ENCODE measurements at places on chromosomes 4 and X.

GRCh38 chrX:14476205-14476604, 53.1 kb upstream of the GLRA2 start:
- DNase-seq, result no peak

GRCh38 chr4:82900066-82900410, 497 bp upstream of the THAP9 start:
- no peak for DNase-seq

GRCh38 chr4:108171339-108172230, 2.9 kb upstream of the LEF1 start:
- no peak for DNase-seq

DNA sequence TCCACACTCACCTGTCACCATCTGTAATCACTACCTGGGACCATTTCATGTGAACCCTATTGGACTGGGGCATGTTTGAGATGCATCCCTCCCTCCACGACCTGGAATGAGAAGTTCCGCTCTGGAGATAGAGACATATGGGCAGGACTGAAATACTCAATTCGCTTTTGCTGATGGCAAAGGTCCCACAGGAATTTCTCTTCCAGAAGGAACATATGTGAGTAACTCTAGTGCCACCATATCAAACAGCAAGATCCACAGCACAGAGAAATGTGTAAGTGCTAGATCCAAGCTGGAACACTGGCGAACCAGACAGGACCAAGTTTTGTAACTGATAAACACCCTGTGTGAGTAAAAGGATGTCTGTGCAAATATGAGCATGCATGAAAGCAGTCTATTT, 43.9 kb downstream of the SEL1L3 start:
- no peak for DNase-seq

- DNase-seq, result no peak
Observed at GRCh38 chrX:45505214-45505613, 304.5 kb upstream of the DIPK2B start.

GRCh38 chrX:101383679-101384205, 2.2 kb downstream of the BTK start:
- no peak for DNase-seq

DNA sequence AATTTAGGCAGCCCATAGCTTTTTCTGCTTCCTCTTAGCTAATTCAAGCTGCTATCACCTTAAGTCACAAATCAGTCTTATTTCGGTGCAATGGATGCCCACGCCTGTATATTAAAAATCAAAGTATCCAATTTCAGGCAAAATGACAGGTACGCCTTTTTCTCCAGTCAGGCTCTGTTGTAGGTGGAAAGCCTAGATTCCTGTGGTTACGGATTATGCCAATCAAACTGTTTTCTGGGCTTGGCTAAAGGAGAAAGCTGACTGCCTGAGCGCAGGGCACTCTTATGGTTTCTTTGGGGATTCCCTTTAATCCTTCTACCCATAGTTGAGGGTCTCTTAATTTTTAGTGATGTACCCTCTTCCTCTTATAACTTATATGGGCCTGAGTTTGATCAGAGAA, 550.5 kb downstream of the PDHA2 start:
- DNase-seq, result peak; percentile 35

DNA sequence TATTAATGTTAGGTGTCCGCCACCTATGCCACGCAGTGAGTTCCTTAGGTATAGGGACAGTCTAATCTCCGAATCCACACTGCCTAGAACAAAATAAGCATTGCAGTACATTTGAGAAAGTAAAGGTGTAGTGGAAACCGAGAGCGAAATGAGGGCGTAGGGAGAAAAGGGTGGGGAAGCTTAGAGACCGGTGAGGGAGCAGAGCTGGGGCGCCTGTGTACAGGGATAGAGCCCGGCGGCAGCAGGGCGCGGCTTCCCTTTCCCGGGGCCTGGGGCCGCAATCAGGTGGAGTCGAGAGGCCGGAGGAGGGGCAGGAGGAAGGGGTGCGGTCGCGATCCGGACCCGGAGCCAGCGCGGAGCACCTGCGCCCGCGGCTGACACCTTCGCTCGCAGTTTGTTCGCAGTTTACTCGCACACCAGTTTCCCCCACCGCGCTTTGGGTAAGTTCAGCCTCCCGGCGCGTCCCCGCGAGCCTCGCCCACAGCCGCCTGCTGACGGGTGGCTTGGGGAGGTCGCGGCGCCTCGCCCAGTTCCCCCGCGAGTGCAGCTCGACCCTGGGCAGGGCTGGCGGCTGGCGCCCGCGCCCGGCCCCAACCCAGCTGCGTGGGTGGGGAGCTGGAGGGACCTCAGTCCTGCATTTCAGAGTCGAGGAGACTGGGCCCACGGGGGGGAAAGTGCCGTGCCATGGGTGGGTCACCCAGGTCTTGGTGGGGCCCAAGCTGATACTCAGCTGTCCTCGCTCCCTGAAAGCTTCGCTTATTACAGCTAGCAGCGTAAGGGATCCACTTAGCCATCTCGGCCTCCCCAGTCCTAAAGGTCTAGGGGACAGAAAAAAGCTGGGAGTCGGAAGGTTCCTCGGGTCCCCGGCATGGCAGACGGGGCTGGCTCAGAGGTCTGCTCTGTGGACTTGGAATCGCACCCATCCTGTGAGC, at the start of gene ANXA3:
ANXA3 (plus strand) TSS at position 351 of the 932 bp plus-strand sequence. CDS start 2,704 bp downstream, outside the sequence.
- DNase-seq, result peak; percentile 51

DNA sequence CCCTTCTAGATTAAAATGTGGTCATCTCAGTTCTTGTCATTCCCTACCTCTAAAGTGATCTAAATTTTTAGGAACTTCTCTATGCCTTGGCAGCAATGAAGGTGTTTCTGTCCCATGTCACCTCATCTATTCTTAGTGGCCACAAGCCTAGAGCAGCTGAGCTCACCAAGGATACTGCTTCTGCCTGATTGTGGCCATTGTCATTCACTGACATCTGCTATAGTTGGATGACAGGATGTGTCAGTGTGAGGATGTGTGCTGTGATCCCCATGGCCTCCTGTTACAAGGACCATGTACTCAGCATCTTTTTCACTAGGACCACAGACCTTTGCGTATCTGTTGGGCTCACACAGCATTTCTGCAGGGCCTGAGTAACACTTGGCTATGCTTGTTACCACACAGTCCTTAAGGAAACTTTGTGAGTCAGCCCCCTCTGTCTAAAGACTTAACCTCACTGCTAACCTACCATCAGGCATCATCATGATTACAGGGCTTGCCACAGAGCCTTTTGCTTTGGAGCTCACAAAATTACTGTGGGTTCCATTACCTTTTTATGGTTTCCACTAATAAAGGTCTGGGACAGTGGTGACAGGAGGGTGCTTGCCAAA, 421.0 kb downstream of the ADAM29 start:
- DNase-seq, result no peak

- DNase-seq, result no peak
Observed at GRCh38 chrX:153319295-153320046, 2.1 kb downstream of the PNMA6F start.

DNA sequence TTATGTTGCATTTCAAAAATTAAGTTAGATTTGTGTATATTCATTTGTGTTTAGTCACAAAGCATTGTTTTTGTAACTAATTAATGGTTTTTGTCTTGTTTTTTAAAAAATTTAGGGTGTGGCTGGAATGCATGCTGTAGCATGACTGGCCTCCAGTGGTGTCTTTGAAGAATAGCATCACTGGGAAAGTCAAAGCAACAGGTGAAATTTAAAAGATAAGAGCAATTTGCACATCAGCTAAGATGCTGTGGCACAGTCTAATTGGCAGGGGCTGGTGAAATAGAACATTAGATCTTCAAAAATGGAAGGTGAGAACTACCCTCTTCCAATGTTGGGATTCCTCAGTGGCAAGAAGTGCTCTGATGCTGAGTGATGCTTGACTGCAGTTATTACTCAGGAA, 45.3 kb downstream of the ANK2 start:
- DNase-seq, result no peak

DNA sequence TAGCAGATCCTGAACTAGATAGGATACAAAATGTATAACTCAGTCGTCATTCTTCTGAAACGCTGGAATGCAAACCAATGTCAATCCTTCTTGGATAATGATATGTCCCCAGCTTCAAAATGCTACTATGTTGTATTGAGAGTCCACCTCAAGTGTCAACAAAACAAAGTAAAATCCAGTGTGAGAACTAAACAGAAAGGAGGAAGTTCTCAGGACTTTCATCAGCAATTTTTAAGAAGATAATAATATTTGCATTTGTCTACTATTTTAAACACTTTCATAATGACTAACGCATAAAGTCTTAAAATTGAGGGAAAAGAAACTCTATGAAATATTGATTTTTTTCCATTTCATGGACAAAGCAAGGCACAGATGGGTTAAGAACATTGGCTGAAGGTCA, 36.3 kb downstream of the SOD3 start:
- no peak for DNase-seq

- peak; percentile 47 for DNase-seq
Observed at GRCh38 chr4:20418861-20419451, 167.3 kb downstream of the SLIT2 start.

DNA sequence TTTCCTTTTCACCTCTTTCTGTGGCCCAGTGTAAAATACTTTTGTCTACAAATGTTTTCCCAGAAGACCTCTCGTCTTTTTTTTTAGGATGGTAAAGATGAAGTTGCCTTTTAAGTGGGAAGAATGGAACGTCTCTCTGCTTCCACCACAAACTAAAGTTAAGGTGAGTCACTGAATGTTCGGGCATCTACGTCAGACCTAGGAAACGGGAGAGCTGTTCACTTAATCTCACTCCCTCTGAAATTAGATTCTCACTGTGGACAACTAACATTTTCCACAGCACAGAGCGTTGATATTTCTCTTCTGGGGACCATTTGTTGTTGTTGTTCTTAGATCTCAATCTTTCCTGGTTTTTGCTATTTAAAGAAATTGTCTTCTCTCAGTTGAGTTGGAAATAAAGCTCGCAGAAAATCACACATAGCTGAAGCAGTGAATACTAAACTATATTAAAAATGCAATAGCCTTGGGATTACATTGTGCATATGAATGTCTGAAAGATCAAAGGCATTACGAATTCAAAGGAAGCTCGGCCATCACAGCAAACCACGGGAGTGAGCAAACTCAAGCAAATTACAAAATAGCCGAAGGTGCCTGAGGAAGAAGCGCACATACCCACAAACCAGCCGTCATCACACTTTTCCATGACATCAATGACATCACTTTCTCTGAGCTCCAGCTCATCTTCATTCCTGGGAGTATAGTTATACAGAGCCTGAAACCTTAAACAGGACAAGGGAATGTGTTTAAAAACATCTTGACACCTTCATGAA, 53.9 kb upstream of the PDLIM3 start:
- no peak for DNase-seq

- DNase-seq, result no peak
Observed at GRCh38 chr4:83436680-83437079, 18.9 kb downstream of the HELQ start.

GRCh38 chrX:152897222-152898131, at the start of gene ZNF185:
ZNF185 (plus strand) TSS chrX:152898067; CDS start chrX:152914490, 16,423 bp downstream.
- DNase-seq, result peak; percentile 81

- no peak for DNase-seq
Observed at GRCh38 chr4:120299631-120300030, 233.0 kb upstream of the MAD2L1 start.

- DNase-seq, result no peak
Observed at GRCh38 chrX:110188701-110189558, 129.0 kb downstream of the AMMECR1 start.

GRCh38 chr4:25466966-25467697, 90.1 kb downstream of the ANAPC4 start:
- no peak for DNase-seq

- DNase-seq, result no peak
Observed at GRCh38 chrX:112247714-112248113, 165.1 kb upstream of the TRPC5 start.

DNA sequence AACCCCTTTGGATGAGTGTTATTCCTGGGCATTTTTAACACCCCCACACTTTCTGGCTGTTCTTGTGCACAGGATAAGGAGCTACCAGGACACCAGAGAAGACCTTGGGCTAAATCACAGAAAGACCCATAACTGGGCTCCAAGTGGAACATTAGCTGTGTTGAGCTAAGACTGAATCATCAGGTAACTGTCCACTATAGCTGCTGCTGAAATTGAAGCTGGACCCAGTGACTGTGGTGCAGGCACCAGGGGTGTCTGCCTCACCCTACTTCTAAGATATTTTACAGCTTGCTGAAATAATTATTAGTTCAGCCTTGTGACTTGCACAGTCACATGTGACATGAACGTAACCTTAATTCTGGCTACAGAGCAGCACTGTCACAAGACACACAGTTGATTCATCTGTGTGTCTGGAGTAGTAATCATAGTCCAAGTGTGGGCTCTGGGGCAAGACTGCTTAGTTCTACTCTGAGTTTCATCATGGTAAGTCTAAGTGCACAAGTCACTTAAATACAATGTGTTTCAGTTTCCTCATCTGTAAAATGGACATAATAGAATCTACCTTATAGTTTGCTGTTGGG, 127.4 kb downstream of the SLC39A8 start:
- no peak for DNase-seq

- no peak for DNase-seq
Observed at GRCh38 chr4:26337612-26338011, 16.8 kb downstream of the RBPJ start.

DNA sequence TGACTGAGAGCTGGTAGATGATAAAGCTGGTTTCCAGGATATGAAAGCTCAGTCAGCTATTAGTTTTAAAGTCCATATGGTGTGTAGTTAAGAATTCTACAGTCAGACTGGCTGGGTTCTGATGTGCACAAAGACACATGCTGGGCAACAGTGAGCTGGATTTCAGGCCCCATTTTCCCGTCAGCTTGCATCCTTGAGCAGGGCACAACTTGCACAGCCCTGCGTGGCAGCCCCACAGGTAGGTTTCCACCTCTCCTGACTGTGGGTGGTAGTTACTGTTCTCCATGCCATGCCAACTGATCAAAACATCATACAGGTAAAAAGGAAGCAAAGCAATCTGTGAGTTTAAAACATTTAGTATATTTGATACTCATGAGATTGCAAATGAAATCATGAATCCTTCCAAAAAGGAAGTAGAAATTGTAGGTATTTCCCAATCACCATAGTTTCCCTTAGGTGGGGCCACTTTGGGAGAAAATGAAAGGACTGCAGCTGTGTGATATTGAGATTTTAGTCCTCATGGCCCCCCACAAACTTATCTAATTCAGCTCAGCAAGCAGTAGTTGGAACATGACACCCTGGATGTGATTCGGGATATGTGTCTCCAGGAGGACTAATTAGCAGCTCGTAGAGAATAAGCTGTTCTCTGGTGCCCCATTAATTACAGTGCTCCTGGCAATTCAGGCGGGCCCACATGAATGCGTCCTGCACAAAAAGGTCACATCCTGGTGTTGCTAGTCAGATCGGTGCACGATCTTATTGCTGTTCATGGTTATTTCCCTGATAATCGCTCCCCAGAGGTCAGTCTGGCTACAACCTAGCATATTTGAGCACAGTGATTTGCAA, 42.4 kb upstream of the NOCT start:
- no peak for DNase-seq

DNA sequence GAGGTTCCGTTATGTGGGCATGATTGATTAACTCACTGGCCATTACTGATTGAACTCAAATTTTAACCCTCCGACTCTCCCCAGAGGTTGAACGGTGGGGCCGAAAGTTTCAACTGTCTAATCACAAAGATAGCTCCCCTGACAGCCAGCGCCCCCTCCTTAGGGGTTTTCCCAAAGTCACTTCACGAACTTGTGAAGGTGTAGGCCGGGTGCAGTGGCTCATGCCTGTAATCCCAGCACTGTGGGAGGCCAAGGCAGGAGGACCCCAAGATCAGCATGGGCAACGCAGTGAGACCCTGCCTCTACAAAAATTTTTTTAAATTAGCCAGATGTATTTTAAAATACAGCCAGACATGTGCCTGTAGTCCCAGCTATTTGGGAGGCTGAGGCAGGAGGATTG, 39.8 kb upstream of the RBM47 start:
- DNase-seq, result no peak

Measured in PC-9 (cell line).